ENCODE measurements at places on chromosomes 2 and 18.

DNA sequence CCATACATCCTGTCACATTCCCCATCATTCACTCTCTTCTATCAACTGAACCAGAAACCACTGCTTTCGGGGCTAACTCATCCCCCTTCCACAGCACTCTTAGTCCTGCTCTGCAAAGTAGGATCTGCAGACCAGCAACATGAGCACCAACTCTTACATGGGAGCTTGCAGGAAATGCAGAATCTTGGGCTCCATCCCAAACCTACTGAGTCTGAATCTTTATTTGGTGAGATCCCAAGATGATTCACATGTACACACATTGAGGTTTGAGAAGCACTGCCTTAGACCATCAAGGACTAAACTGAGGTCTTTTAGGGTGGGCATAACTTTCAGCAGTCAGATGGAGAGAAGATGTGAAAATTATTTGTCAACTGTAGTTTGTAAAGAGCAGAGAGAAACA lies 235.6 kb upstream of the EPHA4 start:
- no peak for DNase-seq

- no peak for DNase-seq
Measured at GRCh38 chr18:58507880-58508279, 121.0 kb downstream of the ALPK2 start.

- DNase-seq, result no peak
Measured at GRCh38 chr2:180604077-180604476, 376.3 kb upstream of the UBE2E3 start.

- no peak for DNase-seq
Measured at GRCh38 chr2:120785228-120785966, 49.7 kb downstream of the GLI2 start.

GRCh38 chr2:209138079-209138478 lies 285.8 kb upstream of the MAP2 start:
- DNase-seq, result no peak

DNA sequence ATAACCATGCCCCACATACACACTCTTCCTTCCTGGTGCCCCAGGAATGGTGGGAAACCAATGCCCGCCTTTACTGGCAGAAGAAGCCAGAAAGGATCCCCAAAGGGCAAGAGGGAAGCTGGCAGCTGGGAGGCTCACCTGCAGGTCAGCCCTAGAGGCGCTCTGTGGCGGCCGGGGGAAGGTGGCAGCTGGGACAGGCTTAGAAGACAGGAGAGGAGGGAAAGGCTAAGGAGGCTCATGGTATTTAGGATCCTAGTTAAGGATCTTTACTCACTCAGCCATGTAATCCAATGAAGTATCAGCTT lies 23.8 kb downstream of the ADRA2B start:
- no peak for DNase-seq

DNA sequence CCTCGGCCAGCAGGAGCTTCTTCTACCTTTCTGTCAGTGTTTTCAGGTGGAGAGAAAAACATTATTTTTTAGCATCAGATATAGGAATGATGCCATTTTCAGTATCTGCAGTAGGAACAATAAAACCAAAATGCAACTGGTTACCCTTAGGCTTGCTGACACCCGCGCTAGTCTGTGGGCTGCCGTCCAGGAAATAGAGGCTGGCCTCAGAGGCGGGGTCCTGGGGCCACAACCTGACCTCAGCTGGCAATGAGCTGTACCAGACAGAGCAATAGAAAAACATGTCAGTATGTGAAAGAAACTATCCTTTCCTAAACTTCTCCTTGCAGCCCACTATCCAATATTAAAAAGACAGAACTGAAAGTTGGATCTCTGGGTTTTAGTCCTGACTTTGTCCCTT lies 4.6 kb upstream of the ST6GAL2 start:
- no peak for DNase-seq

- DNase-seq, result no peak
Measured at GRCh38 chr2:182924306-182924705, 57.9 kb upstream of the FRZB start.

DNA sequence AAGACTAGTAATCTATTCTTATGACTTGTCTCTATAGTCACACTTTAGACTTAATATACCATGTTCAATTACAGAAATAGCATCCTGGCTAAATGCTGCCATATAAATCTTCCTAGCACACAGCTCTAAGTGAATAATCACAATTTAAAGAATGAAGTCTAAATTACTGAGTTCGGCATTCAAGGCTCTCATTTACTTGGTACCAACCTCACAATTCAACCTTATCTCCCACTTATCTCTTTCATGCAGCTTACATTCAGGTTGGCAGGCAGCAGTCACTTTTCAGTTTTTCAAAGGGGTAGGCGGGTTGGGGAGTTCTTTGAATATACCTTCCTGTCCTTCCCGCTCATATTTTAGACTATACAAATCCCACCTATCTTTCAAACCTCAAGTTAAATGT lies 1.5 kb downstream of the MMADHC start:
- DNase-seq, result no peak

DNA sequence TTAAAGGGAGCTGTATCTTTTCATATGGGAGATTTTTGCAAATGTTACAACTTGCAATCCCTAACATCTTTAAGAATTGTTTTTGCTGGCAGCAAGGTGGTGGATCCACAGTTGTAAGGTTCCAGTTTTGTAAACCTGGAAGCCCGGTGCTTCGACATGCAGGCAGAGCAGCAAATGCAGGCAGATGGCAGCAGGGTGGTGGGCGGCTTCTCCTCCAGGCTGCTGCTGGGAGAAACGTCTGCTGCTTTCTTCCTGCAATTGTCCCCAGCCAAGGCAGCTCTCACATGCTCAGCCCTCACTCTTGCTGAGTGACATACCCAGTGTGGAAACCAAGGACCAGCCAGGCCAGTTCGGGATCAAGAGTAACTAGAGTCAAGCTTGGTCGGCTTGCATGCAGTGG lies 166.0 kb downstream of the SEPTIN10 start:
- no peak for DNase-seq

DNA sequence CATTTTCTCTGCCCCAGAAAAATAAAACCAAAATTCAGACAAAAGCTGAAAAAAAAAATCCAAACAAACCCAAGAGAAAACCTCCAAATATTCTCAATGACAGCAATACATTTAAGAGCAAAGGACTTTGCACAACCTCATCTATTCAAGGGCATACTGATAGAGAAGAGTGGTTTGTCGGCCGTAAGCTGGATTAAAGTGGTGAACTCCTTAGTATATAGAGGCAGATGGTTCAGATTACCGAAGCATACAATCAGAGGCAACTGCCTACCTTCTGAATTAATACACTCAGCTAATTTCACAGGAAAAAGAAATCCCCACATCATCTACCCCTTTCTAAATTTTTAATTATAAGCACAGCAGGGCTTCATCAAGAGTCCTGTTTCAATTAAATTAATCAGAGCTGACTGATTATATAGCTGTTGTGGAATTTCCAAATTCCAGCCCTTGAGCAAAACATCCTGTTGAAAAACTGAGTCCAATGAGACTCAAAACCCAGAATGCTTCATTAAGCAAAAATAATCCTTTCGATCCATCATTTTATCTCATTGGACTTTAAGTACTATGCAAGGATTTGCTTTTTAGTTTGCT lies at the start of gene CPLX4:
CPLX4 (minus strand) TSS at position 190 of the 591 bp plus-strand sequence; CDS start at position 3, 187 bp downstream.
- DNase-seq, result no peak

GRCh38 chr2:238408615-238409340 lies 17.9 kb upstream of the ASB1 start:
- no peak for DNase-seq

DNA sequence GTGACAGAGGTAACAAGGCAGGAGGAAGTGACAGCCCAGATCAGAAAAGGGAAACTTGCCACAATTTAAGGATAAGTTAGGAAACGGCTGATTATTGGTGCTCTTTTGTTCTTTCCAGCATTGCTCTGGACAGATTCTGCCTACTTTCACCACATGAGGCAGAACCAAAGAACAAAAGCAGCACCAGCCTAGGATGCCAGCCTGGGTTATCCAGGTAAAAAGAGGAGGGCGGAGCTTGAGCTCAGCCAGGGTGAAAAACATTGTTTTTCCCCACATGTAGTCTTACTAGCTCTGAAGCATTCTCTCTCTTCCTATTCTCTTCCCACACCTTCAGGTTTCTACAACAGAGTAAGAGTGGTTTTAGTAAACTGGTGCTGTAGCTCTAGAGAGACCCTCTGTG lies 300.5 kb downstream of the TMX3 start:
- no peak for DNase-seq

GRCh38 chr18:8279781-8280330 lies 329.4 kb upstream of the RAB12 start:
- DNase-seq, result no peak

DNA sequence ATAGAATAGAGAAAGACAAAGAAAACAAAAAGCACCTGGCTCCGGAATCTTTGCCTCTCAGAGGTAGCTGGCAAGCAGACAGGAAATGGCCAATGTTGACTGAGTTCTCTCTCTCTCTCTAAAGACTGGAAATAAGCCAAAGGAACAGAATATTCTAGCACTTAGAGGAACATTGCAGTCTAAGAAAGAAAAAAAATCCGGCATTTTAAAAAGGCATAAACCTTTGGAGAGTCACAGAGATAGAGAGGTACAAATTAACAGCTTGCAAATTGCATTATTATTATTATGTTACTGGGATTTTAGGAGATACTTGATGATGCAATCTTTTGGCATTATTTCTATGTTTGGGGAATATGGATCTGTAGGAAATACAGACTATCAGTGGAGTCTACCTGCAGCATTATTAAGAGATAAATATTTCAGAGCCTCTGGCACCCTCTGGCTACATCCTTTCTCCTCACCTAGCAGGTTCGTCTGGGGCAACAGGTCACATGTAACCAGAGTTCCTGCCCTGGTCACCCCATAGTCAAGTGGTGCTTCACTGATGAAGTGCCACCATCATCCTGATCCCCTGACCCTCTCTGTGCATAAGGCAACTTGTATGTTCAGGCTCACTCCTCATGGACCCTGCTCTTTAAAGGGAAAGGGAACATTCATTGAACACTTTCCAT lies 318.9 kb upstream of the ACVR2A start:
- DNase-seq, result no peak

Measured in esophagus squamous epithelium (tissue), 5 donors.